ELR (cell line): ENCODE measurements at places on chromosomes 3 and 15.
A peak's percentile ranks its signal among the peaks of the same experiment; 100 is the strongest.

DNA sequence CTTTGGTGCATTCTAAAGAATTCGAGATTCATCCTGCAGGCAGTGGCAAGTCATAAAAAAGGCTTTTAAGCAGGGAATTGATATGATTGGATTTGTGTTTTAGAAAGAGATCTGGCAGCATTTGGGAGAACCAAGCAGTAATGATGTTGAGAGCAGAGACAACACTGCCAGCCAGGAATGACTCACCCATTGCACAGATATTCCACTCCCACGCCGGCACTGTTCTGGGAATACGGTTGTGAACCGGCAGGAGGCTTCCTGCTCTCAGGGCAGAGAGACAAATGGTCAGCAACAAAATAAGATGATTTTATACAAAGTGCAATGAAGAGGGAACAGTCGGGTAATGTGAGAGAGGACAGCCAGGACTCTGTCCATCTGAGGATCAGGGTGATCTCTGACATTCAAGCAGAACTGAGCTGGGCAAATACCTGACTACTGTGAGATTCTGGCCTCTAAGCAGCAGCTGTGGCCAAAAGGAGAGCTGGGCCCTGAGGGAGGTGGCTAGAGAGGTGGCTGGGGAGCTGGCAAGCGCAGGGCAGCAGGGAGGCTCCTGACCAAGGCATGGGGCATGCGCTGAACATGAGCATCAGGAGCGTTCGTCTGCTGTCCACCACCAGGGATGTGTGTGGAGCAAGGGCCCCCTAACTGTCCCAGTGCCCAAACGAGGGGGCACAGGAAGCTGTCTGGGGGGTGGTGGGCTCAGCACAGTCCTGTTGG lies 56.1 kb upstream of the PLXNA1 start:
- DNase-seq: peak; percentile 90

- no peak for DNase-seq
These were observed 58.0 kb upstream of the SLC7A14 start for GRCh38 chr3:170643831-170644230.

- no peak for DNase-seq
These were observed 585 bp downstream of the SLCO3A1 start for GRCh38 chr15:91853948-91854638.

GRCh38 chr3:128545120-128545752 lies 52.2 kb upstream of the GATA2 start:
- DNase-seq: no peak

GRCh38 chr3:56621681-56622080 lies 61.4 kb downstream of the TASOR start:
- no peak for DNase-seq

- no peak for DNase-seq
These were observed 17.8 kb downstream of the LRIG1 start for GRCh38 chr3:66483006-66483405.

GRCh38 chr3:46934498-46935167 lies 41.9 kb downstream of the CCDC12 start:
- peak; percentile 63 for DNase-seq

DNA sequence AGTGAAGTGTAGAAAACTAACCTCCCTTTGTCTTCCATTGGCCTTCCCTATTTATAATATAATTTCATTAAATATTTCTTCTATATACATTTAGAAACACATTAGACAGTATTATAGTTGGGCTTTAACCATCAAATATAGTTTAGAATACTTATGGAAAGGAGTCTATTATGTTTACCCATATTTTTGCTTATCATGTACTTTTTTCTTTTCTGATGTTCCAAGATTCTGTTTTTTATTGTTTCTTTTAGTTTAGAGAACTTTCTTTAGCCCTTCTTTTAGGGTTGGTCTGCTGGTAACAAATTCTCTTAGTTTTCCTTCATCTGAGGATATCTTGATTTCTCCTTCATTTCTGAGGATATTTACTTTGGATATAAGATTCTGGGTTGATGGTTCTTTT lies 23.7 kb downstream of the SH3GL3 start:
- DNase-seq: no peak

GRCh38 chr3:72345237-72345878 lies 502.9 kb downstream of the SHQ1 start:
- DNase-seq: peak; percentile 74
